H9 (cell line): ENCODE measurements at places on chromosomes 11 and 22. TPM values are rescaled to one million over a fixed set of nuclear protein-coding genes. Genes with fewer than 3 reads are reported as not detected.

The TESMIN gene
- total RNA-seq: 42.1 and 45.2 TPM in 2 replicates

- DNase-seq: peak; percentile 60
- H3K4me1 ChIP-seq: no peaks in the 10 kb centered on the region; the same call in 1 of the 2 replicates
- no peaks in the 10 kb centered on the region for H3K27me3 ChIP-seq
- no peak overlapping the region for H3K27ac ChIP-seq
Observed at GRCh38 chr11:68004551-68005335, 846 bp upstream of the UNC93B1 start.

DNA sequence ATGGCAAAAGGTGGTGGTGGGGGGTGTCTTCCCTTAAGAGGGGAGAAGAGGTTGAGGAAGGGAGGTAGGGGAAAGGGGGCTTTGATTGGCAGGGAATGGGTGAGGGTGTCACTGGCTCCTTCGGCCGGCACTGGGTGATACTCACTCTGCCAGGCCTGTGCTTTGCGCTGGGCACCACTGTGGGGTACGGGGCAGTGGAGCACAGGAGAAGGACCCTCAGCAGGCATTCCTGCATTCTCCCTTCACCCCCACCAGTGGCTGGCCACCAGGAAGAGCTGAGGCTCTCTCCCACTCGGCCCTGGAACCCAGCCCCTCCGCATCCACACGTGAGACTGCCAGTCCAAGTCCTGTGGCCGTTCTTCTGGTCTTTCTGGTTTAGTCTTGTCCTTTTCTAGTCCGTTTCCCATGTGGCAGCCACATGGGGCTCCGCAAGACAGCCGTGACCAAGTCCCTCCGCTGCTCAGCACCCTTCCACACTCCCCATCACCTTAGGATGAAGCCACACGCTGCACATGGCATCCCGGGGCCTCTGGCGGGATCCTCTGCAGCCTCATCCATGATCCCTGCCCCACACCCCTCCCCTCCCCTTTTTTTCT lies 8.0 kb downstream of the CAPN5 start:
- H3K27me3 ChIP-seq: no peaks in the 10 kb centered on the region
- H3K4me1 ChIP-seq: no peaks in the 10 kb centered on the region
- peak; percentile 18 for DNase-seq
- H3K27ac ChIP-seq: no peak overlapping the region

The OR8K1 gene
- total RNA-seq: not detected in 2 replicates

DNA sequence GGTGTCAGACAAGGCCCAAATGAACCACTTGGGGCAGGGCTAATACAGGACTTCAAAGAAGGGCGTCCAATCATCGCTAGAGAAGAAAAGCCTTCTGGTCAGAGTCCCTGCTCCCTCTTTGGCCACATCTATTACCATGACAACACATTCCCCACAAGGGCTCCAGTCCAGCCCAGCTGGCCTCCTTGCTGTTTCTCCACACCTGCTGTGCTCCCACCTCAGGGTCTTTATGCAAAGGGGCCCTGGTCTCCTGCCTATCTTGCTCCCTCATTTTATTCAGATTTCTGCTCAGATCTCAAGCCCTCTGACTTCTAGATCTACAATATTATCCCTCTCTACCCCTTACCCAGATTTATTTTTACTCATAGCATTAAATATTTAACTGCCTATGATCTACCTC lies 58.0 kb upstream of the KIRREL3 start:
- H3K27me3 ChIP-seq: no peaks in the 10 kb centered on the region
- H3K36me3 ChIP-seq: no peaks in the 10 kb centered on the region
- no peak overlapping the region for H3K4me3 ChIP-seq
- peaks cover 4% of the 10 kb centered on the region; the same call in 1 of the 2 replicates for H3K4me1 ChIP-seq
- DNase-seq: no peak

The KCNQ1 gene
- total RNA-seq: 2.2 and 2.3 TPM in 2 replicates

GRCh38 chr11:116688202-116688540 lies 84.6 kb downstream of the BUD13 start:
- H3K36me3 ChIP-seq: peaks cover 6% of the 10 kb centered on the region; the same call in 1 of the 2 replicates
- peaks cover 15% of the 10 kb centered on the region; the same call in 1 of the 2 replicates for H3K4me1 ChIP-seq
- no peak for DNase-seq
- no peak overlapping the region for H3K4me3 ChIP-seq
- H3K27ac ChIP-seq: peak overlapping the region; percentile 46
- H3K27me3 ChIP-seq: no peaks in the 10 kb centered on the region

GRCh38 chr11:115303929-115304531 lies 200.2 kb downstream of the CADM1 start:
- H3K27ac ChIP-seq: no peak overlapping the region
- no peaks in the 10 kb centered on the region for H3K36me3 ChIP-seq
- no peak for DNase-seq
- no peaks in the 10 kb centered on the region for H3K27me3 ChIP-seq

The PPP1R14B gene
- 358 and 363 TPM in 2 replicates for total RNA-seq
